Inflammatory macrophage treated with lipopolysaccharide for 1 hour (primary cell): ENCODE measurements at places on chromosomes 11 and 22.
A peak's percentile ranks its signal among the peaks of the same experiment; 100 is the strongest.

DNA sequence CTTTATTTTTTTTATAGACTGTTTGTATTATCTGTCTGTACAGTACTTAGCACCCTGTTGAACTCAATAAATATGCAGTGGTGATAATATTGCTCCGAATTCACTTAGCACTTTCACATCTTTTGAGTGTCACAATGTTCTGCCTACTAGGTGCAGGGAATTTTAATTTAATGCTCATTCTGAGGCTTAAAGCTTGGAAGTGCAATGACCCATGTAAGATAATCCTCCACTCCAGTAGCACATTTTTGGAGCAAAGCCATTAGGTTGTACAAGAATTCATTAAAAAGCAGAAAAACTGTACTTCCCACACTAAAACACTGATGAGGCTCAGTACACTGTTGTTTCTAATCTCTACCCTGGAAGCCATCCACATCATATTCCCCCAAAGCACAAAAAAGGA lies 255.3 kb upstream of the MTNR1B start:
- no peak for DNase-seq

DNA sequence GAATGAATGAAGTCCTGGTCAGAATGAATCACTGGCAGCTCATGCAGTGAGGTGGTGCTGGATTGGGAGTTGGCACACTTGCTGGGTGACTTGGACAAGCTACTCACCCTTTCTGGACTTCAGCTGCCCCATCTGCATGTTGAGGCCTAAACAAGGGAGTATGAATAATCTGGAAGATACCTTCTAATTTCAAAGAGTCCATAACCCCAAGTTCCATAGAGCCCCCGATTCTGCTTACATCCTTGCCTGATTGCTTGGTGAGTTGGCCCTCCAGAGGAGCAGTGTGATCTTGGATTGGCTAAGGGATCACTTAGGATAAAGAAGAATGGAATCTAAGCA lies 18.3 kb upstream of the ACCSL start:
- DNase-seq: no peak

DNA sequence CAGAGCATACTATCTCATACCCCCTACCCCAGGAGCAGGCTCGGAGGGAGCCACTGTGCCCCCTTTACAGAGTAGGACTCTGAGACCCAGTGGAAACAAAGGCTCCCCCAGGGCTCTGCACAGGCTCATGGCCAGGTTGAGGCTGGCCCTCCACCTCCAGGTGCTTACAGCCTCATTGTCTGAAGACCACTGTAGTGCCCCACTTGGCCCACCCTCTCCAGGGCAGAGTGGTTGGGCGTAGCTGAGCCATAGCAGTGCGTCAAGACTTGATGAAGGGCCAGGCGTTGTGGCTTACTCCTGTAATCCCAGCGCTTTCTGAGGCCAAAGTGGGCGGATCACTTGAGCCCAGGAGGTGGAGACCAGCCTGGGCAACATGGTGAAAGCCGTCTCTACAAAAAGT lies 1.7 kb downstream of the ANKRD13D start:
- no peak for DNase-seq

DNA sequence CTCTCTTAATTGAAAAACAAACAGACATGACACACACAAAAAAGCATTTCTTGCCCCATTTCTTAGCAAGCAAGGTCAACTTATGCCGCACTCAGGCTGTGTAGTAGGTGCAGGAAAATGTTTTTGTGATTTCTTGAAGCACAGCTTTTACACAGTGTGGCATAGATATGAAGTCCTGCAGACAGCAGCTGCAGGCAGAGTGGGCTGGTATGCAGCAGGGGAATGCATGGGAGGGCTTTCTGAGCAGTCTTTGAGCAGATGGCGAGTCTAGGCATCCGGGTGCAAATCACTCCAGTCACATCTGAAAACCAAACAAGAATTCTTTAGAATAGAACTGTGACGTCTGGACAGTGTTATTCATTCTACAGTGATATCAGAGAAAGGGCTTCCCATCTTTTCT lies 87.5 kb downstream of the BLID start:
- no peak for DNase-seq

DNA sequence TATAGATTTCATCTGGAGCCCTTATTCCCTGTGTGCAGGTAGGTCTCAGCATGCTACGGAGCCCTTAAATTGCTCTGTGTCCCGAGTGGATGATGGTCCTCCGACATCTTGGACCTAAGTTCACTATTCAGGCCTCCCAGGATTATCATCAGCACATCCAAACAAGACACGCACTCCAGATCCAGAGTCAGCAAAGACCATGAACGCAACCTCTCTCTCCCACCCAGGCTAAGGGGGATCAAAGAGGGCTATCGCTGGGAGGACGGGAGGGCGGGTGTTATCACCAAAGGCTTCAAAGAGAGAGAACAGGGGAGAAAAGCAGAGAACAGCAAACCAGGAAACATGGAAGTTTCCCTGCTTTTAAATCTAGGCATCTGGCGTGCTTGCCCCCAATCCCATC lies 659.4 kb downstream of the TBC1D22A start:
- DNase-seq: no peak

DNA sequence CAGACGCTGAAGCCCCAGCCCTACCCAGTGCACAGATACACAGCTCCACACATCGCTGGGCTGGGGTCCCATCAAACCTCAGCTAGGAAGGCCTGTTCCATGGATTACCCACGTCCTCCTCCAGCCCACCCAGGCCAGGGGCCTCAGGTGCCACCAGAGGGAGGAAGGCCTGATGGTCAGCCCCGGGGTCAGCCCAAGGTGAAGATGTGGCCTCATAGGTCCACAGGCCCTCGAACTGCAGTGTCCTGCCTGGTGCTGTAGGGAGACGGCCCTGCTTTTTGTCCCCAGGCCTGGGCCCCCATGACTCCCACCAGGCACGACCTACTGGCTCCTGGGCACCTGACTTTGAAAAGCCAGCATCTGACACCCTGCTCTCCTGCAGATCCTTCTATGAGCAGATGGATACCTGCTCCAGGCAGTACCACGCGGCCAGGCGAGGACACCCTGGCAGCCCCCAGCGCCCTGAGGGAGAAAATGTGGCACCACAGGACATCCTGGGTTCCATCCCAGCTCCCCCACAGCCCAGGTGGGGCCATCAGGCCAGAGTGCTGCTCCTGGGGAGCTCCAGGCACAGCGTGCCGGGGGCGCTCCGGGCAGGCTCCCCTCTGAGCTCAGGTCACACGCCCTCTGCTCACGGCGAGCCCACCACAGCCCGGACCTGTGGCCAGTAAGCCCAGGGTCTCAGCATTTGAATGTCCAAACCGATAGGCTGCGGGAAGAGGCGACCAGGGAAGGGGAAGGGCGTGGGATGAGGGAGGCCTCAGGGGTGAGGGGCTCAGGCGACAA lies 15.8 kb upstream of the MOB2 start:
- no peak for DNase-seq

- DNase-seq: no peak
Observed at GRCh38 chr11:119816660-119817059, 87.7 kb upstream of the NECTIN1 start.

DNA sequence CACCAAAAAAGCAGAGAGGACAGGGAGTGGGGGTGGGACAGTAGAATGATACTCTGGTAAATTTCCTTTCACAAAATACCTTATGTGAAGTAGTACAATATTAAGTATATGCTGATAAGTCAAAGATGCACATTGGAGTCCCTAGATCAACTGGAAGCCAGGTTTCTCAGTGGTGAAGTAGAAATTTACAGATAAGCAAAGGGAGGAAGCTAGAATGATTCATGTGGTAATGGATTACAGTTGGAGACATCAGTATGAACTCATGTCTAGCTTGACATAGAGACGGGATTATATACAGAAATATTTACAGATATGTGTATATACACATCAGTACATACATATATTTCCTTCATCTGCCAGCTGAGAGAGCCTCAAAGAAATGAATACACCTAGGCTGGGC lies 21.5 kb downstream of the PLEKHB1 start:
- no peak for DNase-seq

DNA sequence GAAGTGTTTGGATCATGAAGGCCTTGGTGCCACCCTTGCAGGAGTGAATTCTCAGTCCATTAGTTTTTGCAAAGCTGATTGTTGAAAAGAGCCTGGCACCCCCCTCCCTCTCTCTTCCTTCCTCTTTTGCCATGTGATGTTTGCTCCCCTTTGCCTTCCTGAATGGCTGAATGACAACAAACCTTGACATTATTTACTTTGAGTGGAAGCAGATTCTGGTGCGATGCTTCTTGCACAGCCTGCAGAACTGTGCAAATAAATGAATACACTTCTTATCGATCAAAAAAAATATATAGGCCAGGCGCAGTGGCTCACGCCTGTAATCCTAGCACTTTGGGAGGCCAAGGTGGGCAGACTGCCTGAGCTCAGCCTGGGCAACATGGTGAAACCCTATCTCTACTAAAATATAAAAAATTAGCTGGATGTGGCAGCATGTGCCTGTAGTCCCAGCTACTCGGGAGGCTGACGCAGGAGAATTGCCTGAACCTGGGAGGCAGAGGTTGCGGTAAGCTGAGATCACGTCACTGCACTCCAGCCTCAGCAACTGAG lies 2.0 kb upstream of the NARS2 start:
- DNase-seq: no peak

DNA sequence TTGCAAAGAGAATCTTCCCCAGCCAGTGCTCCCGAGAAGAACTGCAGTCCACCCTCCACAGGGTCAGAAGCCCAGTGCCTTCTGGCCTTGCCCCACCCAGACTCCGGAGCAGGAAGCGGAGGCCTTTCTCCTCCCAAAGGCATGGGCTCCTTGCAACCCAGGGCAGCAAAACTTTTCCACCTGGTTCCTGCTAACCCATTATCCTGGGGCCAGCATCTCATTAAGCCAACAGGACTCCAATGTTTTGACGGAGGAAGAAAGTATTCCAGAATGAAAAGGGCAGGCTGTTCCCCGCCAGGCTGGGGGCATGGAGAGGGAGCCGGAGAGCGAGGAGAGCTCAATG lies 88.1 kb downstream of the RTL6 start:
- no peak for DNase-seq

- DNase-seq: peak; percentile 42
Observed at GRCh38 chr11:72208281-72208680, 8.3 kb upstream of the FOLR2 start.

DNA sequence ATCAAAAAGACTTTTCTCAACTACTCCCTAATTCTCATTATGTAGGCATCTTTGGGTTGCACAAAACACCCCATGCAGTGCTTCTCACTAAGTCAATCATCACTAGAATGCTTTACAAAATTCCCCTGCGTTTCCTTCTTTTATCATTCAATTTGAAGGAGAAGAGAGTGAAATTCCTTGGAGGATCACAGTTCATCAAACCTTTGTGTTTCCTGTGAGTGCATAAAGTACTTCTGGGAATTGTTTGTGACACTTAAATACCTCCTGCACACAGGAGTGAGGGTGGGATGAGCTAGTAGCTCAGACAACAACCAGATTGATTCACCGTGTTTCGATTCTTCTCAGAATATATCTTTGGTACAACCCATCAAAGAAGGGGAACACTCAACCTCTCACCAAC lies 3.7 kb upstream of the OR5AR1 start:
- DNase-seq: no peak

GRCh38 chr11:35304900-35305460 lies 114.4 kb downstream of the SLC1A2 start:
- DNase-seq: peak; percentile 67

DNA sequence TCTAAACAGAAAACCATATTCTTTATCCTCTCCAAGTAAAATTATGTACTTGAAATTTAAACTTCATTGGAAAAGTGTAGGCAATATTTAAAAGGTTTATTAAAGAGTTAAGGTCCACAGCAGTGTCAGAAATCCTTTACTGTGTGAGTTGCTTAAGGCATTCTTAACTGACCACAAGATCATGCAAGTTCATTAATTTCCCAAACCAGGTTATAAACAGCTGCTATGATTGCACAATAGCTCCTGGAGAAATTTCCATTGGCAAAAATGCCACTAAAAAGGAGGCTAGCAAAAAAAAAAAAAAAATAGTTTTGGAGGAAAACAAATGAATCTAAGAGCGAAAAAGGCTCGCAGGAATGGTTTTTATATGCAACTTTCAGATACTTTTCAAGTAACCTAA lies 106.2 kb downstream of the ETS1 start:
- DNase-seq: no peak

DNA sequence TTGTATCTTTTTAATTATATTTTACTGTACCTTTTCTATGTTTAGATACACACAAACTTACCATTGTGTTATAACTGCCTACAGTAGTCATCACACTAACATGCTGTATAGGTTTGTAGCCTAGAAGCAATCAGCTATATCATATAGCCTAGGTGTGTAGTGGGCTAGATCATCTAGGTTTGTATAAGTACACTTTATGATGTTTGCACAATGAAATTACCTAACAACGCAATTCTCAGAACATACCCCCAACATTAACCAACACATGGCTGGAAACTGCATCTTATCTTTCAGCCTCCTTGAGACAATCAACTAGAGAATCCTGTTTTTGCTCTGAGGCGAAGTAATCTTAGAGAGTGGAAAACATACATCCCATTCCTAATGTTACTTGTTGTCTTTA lies 60.2 kb upstream of the MTMR2 start:
- no peak for DNase-seq

GRCh38 chr11:108854346-108854745 lies 189.5 kb downstream of the DDX10 start:
- no peak for DNase-seq

DNA sequence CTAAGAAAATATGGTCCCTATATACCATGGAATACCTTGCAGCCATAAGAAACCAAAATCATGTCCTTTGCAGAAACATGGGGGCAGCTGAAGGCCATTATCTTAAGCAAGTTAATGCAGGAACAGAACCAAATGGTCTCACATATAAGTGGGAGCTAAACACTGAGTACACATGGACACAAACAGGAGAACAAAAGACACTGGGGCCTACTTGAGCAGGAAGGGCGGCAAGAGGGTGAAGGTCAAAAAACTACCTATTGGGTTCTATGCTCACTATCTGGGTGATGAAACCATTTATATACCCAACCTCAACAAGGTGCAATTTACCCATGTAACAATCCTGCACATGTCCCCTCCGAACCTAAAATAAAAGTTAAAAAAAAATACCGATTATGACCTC lies 22.5 kb downstream of the GAS2 start:
- no peak for DNase-seq

GRCh38 chr22:36352803-36353507 lies 34.8 kb downstream of the MYH9 start:
- DNase-seq: no peak

DNA sequence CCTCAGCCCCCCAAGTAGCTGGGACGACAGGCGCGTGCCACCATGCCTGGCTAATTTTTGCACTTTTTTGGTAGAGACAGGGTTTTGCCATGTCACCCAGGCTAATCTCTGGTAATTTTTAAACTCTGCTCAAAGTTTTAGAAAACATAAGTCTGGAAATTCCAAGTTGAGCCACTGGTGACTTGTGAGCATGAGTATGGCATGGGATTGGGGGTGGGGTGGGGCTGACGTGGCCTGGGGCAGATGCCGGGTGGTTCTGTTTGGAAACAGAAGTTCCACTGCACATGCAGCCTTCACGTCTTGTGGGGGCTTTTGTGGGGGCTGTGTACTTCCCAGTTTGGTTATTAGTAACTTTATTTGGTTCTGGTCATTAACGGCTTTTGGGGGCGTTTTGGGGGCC lies 67.3 kb downstream of the PTPRJ start:
- peak; percentile 95 for DNase-seq
